ENCODE measurements at places on chromosomes 4 and X. TPM values are rescaled to one million over a fixed set of nuclear protein-coding genes. Genes with fewer than 3 reads are reported as not detected.

The SPANXA1 gene
- not detected for total RNA-seq

The CDKL5 gene
- 24.7 TPM for total RNA-seq

The PNCK gene
- 51.5 TPM for total RNA-seq

The HHIP gene
- 5.3 TPM for total RNA-seq

The LUZP4 gene
- total RNA-seq: 13.7 TPM

The CXCL3 gene
- not detected for total RNA-seq

The ARHGEF6 gene
- 5.7 TPM for total RNA-seq

The PCDH18 gene
- 15.3 TPM for total RNA-seq

The ANXA3 gene
- total RNA-seq: 1.1 TPM

The DCAF12L1 gene
- 37.2 TPM for total RNA-seq
